ENCODE measurements at places on chromosomes 6 and 20.

- no peak for DNase-seq
Observed at GRCh38 chr20:51446656-51447055, 95.9 kb downstream of the NFATC2 start.

DNA sequence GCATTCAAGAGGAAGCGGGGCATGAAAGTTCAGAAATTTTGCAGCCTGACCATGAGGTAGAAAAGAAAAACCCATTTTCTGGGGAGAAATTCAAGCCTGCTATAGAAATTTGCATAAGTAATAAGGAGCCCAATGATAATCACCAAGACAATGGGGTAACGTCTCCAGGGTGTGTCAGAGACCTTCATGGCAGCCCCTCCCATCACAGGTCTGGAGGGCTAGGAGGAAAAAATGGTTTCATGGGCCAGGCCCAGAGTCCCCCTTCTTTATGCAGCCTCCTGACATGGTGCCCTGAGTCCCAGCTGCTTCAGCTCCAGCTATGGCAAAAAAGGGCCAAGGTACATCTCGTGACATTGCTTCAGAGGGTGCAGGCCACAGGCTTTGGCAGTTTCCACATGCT is 618.5 kb downstream of the EYS start:
- no peak for DNase-seq

DNA sequence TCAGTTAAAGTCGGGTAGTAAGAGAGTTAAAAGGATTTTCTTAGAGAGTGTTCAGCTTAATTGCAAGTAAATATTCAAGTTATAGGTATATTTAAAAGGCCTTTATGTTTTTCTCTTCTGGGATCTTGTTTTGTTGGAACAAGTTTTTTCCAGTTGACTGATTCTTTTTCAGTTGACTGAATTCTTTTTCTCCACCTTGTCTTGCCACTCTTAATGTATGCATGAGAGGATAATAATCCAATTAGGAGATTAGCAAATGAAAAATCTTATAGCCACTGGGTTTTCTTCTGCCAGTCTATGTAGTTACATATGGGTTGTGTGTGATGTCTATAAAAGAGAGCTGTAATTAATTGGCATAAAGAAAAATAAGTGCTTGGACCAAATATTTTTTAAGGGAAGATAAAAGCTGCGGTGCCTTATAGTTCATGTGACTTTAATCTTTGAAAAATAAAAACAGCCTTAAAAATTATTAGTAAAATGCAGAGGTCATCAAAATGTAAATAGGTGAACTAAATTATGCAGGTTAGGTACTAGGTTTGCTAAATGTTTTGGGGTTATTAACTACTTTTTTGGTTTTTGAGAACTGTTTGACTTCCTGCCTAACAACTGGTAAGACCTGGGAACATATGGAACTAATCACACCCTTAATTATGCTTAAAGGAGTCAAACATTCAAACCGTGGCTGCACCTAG is 367.2 kb downstream of the HTR1B start:
- no peak for DNase-seq

DNA sequence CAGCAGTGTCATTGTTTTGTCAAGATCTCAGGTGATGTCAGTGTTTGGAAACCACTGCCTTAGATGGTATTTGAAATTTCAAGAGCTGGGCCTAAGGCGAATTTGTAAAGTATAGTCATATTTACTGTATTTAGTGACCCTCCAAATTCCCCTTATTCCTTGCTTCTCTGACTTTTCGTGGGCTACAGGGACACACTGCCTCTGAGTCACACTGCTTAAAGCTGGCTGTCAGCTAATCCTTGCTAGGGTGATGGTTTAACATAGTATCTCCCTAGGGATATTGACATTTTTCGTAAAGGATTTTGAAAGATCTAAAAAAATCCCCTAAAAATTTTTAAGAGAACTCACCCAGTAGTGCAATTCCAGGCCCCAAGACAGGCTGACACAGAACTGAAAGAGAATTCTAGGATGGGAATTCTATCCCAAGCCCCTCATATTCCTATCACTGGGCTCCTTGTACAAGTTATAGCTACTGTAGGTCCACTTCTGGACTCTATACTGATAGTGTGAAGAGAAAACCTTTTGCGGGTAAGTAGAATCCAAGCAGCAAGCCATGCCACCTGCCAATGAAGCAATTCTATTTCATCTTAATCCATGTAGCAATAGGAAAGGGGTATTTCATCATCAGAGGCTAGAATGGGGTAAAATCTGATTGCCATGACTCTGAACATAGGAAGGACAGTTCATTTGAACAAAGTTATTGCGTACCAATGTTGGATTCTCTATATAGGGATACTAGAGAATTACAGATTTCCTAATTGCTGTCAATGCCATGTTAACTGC is 4.3 kb downstream of the BMP6 start:
- no peak for DNase-seq

DNA sequence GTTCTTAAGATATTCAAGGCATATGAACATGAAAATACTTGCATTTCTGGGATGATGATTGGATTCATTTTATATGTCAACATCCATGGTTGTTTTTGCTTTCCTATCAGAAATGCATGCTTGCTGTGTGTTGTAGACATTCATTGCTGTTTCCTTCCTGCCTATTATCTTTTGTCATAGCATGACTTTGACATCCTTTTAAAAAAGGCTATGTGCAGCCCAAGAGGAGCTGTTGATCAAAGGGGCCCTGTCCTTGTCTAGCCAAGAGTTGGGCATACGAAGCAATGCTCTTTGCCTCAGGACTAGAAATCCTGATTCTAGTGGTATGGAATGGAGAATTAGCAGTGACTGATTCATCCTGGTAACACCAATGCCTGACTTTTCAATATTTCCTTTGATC is 143.1 kb downstream of the RNF144B start:
- no peak for DNase-seq

DNA sequence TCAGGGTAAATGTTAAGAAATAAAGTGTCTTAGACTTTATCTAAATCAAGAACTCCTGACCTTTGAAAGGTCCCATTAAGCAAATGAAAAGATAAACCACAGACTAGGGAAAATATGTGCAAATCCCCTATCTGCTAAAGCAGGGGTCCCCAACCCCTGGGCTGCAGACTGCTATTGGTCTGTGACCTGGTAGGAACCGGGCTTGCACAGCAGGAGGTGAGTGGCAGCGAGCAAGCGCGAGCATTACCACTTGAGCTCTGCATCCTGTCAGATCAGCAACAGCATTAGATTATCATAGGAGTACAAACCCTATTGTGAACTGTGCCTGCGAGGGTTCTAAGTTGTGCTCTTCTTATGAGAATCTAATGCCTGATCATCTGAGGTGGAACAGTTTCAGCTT is 42.4 kb downstream of the LCA5 start:
- no peak for DNase-seq

DNA sequence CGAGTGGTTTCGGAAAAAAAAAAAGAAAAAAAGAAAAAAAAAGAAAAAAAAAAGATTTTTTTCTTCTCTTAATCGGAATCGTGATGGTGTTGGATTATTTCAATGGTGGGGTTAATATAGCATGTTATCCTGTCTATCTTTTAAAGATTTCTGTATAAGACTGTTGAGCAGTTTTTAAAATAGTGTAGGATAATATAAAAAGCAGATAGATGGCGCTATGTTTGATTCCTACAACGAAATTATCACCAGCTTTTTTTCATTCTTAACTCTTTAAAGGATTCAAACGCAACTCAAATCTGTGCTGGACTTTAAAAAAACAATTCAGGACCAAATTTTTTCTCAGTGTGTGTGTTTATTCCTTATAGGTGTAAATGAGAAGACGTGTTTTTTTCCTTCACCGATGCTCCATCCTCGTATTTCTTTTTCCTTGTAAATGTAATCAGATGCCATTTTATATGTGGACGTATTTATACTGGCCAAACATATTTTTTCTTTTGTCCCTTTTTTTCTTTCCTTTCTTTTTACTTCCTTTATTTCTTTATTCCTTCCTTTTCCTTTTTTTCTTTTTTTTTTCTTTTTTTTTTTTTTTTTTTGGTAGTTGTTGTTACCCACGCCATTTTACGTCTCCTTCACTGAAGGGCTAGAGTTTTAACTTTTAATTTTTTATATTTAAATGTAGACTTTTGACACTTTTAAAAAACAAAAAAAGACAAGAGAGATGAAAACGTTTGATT is 3.6 kb downstream of the SOX4 start:
- DNase-seq, result no peak

GRCh38 chr6:7998103-7998725 is 66.0 kb downstream of the BLOC1S5 start:
- no peak for DNase-seq

- DNase-seq, result no peak
Observed at GRCh38 chr6:219641-220198, 72.6 kb upstream of the DUSP22 start.

GRCh38 chr20:63496596-63497120 is 2.2 kb downstream of the EEF1A2 start:
- no peak for DNase-seq

DNA sequence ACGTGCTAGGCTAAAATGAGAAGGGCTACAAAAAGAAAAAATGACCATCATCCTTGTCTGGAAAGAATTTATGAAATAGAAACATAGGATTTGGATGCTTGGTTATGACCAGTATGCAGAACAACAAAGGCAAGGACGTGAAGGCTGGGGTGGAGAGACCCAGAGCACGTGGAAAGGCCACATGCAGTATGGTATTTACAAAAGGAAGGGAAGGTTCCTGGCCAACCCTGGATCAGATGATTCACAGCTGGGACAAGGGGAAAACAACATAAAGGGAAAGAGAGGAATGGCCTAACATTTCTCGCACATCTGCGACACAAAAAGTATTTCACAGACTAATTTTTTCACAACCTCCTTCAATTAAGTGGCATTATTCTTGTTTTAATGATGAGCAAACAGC is 8.2 kb downstream of the STX7 start:
- DNase-seq, result no peak

DNA sequence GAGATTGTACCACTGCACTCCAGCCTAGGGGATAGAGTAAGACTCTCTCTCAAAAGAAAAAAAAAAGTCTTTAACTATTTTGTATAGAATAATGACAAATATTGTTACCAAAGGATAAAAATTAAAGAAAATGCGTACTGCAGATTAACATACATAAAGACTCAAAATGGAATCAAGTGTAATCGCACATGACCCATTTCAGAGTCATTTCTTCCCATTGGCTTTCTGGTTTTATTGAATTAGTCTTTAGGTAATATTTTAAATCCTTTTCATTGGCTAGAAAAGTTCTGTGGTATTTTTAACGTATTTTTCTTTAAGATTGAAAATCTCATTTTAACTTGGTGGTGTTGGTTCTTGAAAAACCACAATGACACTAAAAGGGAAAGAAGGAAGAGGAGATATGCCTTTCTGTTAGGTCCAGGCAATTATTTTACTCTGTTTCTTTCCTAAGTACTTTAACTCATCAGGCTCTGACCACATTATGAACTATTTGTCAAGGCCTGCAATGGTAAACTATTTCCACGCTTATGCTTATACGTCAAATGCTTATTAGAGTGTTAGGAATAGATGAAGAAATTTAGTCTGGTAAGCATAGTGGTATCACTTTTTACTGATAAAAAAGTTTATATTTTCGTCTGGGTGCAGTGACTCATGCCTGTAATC is 52.3 kb downstream of the PLEKHG1 start:
- DNase-seq, result no peak

DNA sequence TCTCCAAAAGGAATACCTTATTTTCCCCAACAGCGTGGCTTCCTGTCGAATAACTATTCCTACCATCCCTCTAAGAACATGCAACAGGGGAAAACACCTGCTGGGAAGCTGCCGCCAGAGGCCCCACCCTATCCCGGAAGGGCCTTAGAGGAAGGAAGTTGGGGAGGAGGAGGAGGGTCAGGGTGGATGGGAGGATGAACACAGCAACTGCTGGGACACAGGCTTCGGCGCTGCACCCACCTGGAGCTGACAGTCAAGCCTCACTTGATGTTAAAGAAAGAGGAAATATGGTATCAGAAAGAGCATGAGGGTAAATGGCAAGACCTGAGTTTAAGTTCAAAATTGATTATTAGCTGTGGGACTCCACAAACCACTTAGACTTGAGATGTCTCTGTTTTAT is 36.5 kb upstream of the RPS6KA2 start:
- no peak for DNase-seq

DNA sequence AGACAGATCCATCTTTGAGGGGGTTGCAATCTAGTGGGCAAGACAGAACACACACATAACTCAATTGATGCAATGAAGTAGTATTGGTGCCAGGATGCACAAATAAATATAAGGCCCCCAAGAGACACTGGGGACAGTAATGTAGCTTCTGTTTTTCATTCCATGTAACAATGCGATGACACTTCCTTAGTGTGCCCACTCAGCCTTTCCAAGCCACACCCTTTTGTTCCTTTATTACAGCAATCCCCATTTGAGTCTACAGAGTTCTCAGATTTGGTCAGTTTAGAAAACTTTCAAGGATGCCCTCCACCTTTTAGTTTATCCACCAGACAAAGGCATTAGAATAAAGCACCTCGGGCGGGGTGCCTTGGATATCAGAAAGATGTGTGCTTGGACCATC is 15.5 kb downstream of the TGM3 start:
- no peak for DNase-seq

DNA sequence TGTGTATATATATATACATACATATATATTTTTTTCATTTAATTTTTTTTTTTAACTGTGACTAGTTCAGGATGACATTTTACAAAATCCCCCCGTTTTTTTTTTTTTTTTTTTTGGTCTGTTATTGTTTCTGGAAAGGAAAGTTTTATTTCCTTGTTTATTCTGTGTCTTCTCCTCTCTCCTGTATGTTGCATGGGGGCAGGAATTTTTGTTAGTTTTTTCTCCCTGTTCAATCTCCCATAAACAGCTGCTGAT is 32.4 kb upstream of the TXLNB start:
- DNase-seq, result no peak

DNA sequence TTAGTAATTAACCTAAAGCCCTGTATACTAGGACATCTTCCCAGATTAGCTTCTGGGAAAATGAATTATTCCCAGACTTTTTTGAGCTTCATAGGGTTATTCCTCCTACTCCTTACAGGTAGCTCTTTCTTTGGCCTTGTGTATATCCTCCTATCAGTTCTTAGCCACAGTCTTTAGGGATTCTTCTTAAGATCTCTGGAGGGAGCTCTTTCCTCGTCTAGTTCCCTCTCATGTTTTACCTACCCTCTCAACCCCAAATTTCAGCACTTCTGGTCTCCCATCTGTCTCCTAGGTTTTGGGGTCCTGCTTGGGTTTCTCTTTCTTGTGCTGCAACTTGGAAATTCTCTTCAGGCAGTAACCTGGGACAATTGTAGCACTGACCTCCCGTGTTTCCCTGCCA is 46.4 kb upstream of the SLC35B3 start:
- no peak for DNase-seq

DNA sequence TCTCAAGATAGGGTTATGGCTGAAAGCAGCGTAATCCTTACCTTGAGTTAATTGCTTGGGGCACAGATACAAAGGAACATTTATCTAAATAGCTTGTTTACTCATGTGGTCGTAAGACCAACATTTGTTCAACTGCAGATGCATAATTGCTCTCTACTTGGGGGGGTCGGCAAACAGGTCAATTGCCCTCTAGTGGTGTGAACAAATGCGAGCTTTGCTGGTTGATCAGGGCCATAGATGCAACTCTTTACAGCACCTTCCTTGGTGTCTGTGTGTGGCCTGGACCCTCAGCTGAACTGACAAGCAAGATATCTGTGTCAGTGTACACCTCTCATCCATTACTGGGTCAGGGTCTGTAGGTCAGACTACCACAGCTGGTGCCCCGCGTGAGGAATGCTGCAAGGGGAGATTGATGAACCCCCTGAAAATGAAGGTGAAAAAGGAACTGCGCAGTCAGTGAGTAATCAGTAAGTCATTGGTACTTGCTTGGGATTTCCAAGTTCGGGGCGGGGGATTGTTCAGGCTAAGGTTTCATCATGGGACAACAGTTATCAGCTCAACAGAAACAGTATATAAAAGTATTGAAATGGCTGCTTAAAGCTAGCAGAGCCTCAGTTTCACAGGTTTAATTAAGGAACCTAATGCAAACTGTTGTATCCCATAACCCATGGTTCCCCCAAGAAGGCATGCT is 24.0 kb downstream of the HLA-DPA1 start:
- no peak for DNase-seq

Measured in stimulated activated CD4-positive, alpha-beta T cell treated with anti-CD3 and anti-CD28 coated beads, Interleukin-1b, Interleukin-23, amount 100 ng/mL, for 48 hours (primary cell).